HTR-8/SVneo (cell line): ENCODE measurements at places on chromosomes 16 and 17.

DNA sequence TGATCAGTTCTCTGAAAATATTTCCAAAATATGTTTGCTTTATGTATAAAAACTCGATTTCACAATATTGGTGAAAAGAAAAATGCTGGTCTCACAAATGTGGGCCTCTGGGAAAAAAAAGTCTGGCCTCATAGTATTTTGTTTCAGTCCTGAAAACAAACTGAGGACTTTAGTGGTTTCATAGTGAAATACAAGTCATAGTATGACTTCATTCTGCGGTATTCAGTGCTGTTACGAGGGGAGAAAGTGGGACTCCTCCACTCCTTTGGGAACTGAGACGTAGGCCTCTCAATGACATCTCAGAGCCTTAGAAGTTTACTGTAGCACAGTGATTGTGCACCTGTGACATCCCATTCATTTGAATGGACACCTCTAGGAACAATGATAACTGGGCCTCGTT, 56.0 kb downstream of the CYB561 start:
- no peak for DNase-seq

DNA sequence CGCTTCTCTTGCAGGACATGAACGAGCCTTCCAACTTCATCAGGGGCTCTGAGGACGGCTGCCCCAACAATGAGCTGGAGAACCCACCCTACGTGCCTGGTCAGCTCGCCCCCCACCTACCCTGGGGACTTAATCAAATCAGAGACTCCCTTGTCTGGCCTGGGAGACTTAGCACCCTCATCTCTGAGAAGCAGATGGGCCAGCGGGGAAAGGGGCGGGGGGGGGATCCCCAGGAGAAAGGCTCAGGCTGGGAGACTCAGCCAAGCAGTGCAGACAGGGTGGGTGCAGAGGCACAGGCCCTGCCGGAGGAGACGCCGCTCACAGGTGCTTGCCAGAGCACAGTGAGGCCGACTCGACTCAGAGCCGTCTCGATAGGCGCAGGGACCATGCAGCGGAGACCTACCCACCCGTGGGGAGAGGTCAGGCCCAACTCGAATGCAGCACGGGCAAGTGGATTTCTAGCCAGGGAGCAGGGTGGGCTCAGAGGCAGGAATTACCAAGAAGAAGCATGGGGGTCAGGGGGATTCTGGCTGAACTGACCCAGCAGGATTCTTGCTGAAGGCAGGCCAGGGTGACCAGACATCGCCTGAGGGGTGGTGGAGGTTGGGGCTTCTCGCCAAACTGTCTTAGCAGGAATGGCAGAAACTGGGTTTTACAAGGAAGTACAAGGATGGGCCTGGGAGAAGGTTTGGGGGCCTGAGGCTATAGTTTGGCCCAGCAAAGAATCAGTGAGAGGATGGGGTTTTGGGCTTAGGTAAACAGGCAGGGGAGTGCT, 9.7 kb downstream of the GAA start:
- DNase-seq = no peak

DNA sequence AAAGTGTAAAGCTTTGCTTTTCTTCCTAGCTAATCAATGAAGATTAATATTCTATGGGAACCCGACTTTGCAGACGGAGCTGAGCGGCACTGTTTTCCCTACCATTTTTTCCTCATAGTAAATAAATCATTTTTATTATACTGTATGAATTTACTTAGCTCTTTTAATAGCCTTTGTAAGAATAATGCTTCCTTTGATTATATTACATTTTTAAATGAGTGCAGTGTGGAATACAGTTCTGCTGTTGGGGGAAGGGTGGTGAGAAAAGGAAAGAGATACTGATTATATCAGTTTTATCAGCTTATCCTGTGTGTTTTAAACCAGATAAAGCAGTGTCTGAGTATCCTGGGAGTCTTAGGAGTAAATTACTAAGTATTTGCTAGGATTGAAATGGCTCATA, 221.4 kb upstream of the RBFOX1 start:
- no peak for DNase-seq

DNA sequence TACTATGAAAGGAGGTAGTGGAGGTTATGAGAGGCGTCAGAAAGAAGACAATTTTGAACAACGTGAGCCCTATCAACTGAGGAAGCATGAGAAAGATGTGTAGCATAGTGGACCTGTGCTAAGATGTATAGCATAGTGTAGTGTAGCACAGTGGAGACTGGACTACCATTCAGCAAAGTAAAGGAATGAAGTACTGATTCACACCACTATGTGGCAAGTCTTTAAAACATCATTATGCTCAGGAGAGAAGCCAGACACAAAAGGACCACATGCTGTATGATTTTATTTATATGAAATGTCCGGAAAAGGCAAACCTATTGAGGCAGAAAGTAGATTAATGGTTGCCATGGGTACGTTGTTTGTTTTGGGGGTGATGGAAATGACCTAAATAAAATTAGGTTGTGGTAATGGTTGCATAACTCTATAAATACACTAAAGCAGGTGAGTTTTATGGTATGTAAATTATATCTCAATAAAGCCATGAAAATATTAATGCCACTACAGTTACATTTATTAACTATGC, 20.4 kb upstream of the XYLT1 start:
- DNase-seq = no peak

DNA sequence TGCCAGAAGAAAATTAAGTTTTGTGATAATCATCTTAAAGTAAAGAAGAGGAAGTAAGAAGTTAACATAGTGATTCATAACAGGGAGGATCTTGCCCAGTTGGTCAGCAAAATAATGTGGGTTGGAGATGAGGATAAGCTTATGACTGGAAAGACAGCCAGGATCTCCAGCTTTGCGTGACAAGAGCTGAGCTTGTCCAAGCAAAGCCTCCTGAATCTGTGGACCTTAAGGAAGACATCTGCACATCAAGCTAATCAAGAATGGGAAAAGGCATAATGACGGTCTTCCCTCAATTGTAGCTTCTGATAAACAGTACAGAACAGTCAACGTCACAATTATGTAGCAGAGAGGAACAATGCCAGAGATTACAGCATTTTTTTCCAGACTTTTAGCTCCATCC, 744.7 kb upstream of the GOT2 start:
- DNase-seq = no peak

DNA sequence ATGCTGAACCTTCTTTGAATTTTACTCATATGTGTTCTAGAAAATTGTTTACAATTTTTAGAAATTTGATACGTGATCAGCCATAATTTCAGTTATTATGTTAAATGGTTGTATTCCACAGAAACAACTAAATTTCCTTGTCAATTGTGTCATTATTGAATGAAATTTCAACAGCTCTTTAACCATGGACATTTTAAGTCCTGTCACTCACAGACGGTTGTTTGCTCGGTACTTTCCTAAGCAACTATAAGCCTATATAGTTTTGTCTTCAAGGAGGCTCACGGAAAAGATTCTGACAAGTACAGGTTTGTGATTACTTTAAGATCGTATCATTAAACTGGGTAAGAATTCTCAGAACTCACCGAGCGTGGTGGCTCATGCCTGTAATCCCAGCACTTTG, 31.8 kb downstream of the SLC39A11 start:
- DNase-seq = no peak

DNA sequence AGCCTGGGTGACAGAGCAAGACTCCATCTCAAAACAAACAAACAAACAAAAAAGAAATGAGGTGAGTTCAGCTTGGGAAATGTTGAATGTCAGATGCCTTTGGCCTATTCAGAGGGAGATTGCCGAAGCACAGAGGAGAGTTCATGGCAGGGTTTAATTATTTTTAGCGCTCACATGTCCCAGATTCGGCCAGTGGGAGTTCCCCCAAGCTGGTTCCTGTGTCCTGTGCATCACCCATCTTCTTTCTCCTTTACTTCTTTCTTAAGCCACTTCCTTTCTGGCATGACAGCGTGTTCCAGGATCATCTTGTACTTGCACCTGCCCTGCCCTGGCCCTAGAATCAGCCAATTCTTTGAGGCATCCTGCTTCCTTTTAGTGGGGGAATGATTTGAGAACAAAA, 9.2 kb downstream of the MPV17L start:
- DNase-seq = no peak

- no peak for DNase-seq
These were observed 24.2 kb downstream of the MPG start for GRCh38 chr16:102060-102855.

- DNase-seq = no peak
These were observed 135.5 kb downstream of the MGAT5B start for GRCh38 chr17:77003699-77004098.

GRCh38 chr17:17056156-17056539, 13.9 kb downstream of the MPRIP start:
- no peak for DNase-seq

DNA sequence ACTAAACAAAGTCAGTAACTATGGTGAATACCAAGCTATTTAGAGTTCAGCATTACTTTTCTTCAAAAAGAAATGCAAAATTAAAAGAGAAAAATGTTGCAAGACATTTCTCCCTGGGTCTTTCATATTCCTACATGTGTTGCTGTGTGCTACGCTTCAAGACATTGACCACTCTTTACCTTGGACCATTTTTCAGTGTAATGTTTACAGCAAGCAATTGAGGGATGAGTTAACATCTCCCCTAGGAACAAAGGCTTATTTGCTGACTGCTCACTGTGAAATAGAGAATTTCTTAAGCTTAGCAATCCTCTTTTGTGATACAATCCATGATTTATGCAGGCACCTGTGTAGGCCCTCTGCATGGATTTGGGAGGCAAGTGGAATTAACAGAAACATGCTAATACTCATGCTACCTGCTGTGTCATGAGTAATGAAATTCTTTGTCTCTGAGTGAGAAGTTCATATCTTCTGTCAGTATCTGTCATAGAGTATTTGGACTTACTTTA, 1202.9 kb upstream of the CDH8 start:
- DNase-seq = no peak

- peak; percentile 72 for DNase-seq
These were observed 46.5 kb downstream of the VAT1L start for GRCh38 chr16:77834635-77835540.

- no peak for DNase-seq
These were observed 483 bp downstream of the LLGL2 start for GRCh38 chr17:75525806-75526554.

GRCh38 chr16:88523309-88524161, 46.7 kb upstream of the ZC3H18 start:
- no peak for DNase-seq
